Gastrocnemius medialis (tissue), 4 donors: ENCODE measurements at places on chromosomes 7 and 10. TPM values are rescaled to one million over a fixed set of nuclear protein-coding genes. Genes with fewer than 3 reads are reported as not detected.

DNA sequence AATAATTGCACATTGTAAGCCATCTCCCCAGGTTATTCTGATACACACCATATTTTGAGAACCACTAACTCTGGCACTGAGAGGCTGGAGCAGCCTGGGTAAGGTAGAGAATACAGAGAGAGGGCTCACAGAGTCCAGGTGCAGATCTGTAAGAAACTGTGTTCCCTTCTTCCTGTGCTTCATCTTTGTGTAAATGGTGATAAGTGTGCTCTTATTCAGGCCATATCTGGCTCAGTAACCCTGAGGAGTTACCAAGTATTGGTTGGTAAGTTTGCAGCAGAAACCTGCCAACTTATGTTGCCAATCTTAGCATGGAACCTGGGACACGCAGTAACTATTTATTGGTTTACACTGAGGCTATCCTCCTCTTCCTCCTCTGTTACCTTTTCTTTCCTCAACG lies 16.2 kb upstream of the ICA1 start:
- H3K4me3 ChIP-seq: no peak overlapping the region
- DNase-seq: no peak
- H3K27me3 ChIP-seq: no peaks in the 10 kb centered on the region
- no peak overlapping the region for H3K27ac ChIP-seq
- H3K4me1 ChIP-seq: no peaks in the 10 kb centered on the region

GRCh38 chr7:83451501-83452045 lies 197.4 kb downstream of the SEMA3E start:
- no peak for DNase-seq
- H3K27ac ChIP-seq: no peak overlapping the region
- H3K4me1 ChIP-seq: no peaks in the 10 kb centered on the region
- H3K4me3 ChIP-seq: no peak overlapping the region
- no peaks in the 10 kb centered on the region for H3K36me3 ChIP-seq
- no peaks in the 10 kb centered on the region for H3K27me3 ChIP-seq

GRCh38 chr10:55174419-55174818 lies 373.4 kb upstream of the PCDH15 start:
- H3K27ac ChIP-seq: no peak overlapping the region
- H3K4me3 ChIP-seq: no peak overlapping the region
- H3K36me3 ChIP-seq: no peaks in the 10 kb centered on the region
- no peaks in the 10 kb centered on the region for H3K4me1 ChIP-seq

DNA sequence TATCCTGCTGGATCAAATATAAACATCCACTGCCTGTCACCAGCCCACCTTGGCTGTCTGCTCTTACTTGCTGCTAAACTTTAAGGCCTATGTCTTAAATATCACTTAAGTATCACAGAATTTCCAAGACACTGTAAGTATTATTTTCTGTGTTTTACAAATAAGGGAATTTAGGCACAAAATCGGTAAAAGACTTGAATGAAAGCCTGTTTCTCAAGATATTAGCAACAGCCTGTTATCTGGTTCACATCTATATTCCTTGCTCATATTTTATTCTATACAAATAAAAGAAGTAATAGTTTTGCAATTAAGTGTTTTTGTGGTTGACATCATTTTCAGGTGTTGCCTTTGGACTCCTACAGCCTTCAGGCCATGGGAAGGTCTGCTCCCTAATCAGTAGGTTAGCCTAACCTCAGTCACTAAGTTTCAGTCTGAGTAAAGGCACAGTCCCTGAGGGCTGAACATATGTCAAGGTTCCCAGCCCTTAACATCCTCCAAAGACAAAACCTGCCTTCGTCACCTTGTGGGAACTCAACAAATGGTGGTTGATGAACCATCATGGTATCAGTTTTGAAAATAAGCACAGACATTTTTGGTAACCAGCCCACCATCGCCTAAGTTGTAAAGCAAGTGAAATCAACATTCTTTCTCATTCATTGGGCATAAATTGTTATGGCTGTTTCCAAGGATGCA lies 127.1 kb downstream of the CREB5 start:
- H3K27me3 ChIP-seq: no peaks in the 10 kb centered on the region
- H3K4me3 ChIP-seq: no peak overlapping the region
- no peak overlapping the region for H3K27ac ChIP-seq
- no peaks in the 10 kb centered on the region for H3K36me3 ChIP-seq

DNA sequence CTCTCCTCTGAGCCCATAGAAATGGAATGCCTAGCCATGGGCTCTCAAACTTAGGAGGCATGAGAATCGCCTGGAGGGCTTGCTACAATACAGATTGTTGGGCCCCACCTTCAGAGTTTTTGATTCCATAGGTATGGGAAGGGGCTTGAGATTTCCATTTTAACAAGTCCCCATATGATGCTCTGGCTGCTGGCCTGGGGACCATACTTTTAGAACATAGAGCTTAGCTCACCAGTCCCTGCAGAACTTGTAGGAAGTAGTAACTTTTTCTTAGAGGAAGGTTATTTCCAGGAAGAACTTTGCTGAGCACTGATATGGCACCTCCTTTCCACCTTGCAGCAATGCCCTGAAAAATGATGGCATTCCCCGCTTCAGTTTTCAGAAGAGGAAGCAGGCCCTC lies 177.0 kb upstream of the ZMIZ1 start:
- no peak overlapping the region for H3K27ac ChIP-seq
- no peaks in the 10 kb centered on the region for H3K27me3 ChIP-seq
- H3K4me1 ChIP-seq: peaks cover 3% of the 10 kb centered on the region
- no peaks in the 10 kb centered on the region for H3K36me3 ChIP-seq

DNA sequence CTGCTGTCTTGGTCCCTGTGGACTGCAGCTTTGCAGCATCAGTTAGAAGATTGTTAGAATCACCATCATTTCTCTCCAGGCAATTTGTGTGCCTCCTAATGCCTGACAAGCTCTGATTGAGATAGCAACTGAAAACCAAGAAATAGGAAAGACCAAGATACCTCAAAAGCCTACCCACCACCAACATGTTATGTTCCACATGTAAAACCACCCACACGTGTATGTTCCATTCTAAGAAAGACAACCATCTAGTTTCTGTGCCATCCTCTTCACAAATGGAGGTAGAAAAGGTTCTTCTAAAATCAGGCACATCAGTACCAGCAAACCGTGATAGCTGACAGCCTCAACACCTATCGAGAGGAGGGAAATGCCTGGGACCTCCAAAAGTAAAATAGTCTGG lies 46.9 kb downstream of the TASOR2 start:
- H3K4me3 ChIP-seq: no peak overlapping the region
- H3K27me3 ChIP-seq: no peaks in the 10 kb centered on the region
- peaks cover 4% of the 10 kb centered on the region for H3K4me1 ChIP-seq
- DNase-seq: no peak
- H3K36me3 ChIP-seq: peaks cover 30% of the 10 kb centered on the region

DNA sequence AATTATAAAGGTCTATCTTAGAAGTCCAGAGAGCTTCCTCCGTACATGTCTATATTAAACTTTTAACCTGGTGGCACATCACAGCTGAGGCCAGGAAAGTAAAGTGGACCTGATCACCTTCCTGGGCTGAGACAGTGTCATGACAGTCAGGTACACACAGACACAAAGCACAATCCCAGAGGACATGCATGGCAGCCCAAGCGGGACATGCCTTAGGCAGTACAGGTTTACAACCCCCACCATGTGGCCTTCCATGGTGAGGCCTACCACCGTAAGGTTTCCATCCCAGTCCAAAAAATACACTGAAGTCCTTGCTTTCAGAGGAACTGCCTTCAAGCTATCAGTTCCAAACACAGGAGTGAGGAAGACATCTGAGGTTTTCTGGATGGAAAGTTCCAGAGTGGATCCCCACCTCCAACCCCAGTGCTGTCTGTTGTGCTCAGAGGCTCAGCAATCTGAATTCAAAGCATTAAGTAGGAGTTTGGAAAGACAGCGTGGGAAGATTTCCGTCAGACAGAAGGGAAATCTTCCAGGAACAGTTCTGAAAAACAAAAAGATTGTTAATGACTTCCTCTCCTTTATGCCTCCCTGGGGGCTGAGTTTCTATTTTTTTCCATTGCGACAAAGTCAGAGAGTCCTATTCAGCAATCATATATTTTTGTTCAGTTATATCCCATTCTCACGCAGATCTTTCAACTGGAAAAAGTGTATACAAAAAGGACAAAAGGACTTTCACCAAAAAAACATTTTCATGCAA lies 20.1 kb downstream of the IFIT3 start:
- H3K36me3 ChIP-seq: no peaks in the 10 kb centered on the region
- peak overlapping the region; percentile 75 for H3K27ac ChIP-seq
- peaks cover 46% of the 10 kb centered on the region for H3K4me1 ChIP-seq
- no peak overlapping the region for H3K4me3 ChIP-seq
- DNase-seq: no peak
- no peaks in the 10 kb centered on the region for H3K27me3 ChIP-seq

DNA sequence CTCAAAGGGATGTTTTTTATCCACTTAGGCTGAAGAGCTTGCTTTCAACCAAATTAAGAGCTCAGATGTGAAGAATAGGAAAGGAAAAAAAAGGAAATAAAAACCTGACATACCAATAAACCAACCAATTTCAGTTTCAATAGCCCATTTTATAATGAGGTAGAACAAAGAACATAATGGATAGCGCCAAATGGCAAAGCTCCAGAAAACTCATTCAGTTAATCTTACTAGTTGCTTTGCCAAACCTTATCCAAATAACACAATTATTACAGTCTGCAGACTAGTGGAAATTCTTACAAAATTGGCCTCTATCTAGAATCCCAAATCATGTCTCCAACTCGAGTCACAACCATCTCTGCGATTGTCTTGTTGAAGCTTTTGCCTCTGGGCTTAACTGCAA lies 337.0 kb downstream of the CRPPA start:
- no peaks in the 10 kb centered on the region for H3K4me1 ChIP-seq
- DNase-seq: no peak
- H3K4me3 ChIP-seq: no peak overlapping the region
- no peaks in the 10 kb centered on the region for H3K36me3 ChIP-seq
- H3K27me3 ChIP-seq: no peaks in the 10 kb centered on the region
- H3K27ac ChIP-seq: no peak overlapping the region

DNA sequence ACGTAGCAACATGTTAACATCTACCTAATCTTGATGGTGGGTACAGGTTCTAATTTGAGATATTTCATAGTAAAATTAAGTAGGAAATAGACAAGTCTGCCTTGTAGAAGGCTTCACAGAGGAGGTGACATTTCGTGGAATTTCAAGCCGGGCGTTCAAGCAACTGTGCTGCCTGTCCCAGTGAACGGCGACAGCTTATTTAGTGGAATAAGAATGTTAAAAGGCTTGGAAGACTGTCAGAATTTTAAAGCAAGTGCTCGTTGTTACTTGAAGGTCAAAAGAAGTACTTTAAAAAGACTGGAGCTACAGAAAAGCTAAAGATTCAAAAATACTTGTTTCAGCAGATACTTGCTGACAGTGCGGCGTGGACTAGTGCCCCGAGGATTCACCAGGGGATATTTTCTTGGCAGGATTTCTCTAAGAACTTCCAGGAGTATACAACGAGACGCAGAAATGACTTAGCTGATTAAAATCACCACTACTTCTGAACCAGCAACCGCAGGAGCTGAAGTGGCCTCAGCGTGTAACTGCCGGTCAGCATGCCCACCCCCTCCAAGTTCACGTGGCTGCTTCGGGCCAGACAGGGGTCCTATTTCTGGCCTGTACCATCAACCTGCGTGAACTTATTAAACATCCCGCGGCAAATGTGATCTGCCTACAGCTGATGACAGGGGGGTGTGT lies 46.5 kb downstream of the CTBP2 start:
- DNase-seq: no peak
- H3K27ac ChIP-seq: peak overlapping the region; percentile 49
- no peak overlapping the region for H3K4me3 ChIP-seq
- H3K36me3 ChIP-seq: no peaks in the 10 kb centered on the region
- peaks cover 35% of the 10 kb centered on the region for H3K4me1 ChIP-seq

DNA sequence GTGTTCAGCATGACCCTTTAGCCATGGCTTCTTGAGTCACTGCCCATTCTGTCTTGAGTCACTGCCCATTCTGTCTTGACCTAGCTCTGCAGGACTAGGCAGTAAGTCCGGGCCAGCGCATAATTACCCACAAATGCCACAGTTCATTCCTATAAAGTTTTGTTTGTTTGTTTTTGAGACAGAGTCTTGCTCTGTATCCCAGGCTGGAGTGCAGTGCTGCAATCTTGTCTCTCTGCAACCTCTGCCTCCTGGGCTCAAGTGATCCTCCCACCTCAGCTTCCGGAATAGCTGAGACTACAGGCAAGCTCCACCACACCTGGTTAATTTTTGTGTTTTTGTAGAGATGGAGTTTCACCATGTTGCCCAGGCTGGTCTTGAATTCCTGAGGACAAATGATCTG lies 32.7 kb upstream of the TARP start:
- H3K4me3 ChIP-seq: no peak overlapping the region
- DNase-seq: no peak
- peaks cover 7% of the 10 kb centered on the region for H3K4me1 ChIP-seq
- H3K27ac ChIP-seq: no peak overlapping the region

DNA sequence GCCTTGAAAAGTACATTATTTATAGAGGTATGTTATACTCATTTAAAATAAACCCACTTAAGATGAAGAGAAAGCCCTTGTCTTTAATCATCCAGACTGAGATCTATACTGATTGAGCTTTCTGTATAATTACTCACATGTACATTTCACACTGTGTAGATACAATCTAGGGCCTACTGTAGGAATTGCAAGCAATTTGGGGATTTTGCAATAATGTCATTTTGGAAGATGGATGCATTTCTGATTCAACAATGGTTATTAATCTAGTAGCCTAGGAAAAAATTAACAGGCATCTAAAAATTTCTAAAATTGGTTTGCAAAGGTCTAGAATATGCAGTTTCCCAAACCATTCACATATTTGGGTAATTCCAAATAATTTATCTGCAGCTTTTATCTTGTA lies 132.2 kb downstream of the PDE1C start:
- no peak overlapping the region for H3K27ac ChIP-seq
- no peaks in the 10 kb centered on the region for H3K27me3 ChIP-seq

GRCh38 chr7:38940774-38941173 lies 31.8 kb upstream of the VPS41 start:
- no peak overlapping the region for H3K4me3 ChIP-seq
- H3K4me1 ChIP-seq: no peaks in the 10 kb centered on the region
- no peak overlapping the region for H3K27ac ChIP-seq
- no peaks in the 10 kb centered on the region for H3K36me3 ChIP-seq
- no peaks in the 10 kb centered on the region for H3K27me3 ChIP-seq

- H3K4me3 ChIP-seq: no peak overlapping the region
- peaks cover 10% of the 10 kb centered on the region for H3K4me1 ChIP-seq
- no peaks in the 10 kb centered on the region for H3K36me3 ChIP-seq
Measured at GRCh38 chr7:102077081-102077480, 209.6 kb upstream of the SH2B2 start.

DNA sequence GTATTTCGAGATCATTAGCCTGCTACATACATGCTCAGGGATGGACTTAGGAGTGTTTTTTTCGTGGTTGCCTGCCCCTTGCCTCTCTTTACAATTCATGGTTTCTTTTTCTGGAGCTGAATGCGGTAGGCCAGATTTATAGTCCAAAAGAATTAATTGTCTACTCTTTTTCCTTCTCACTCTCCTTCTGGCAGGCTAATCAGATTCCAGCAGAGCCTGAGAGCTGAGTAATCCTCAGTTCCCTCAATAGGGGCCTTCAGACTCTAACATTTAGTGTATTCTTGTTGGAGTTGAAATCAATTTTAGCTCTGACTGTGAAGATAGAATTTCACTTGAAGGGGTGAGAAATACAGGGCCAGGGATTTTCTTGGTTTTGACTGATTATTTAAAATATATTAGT lies 16.4 kb downstream of the SORCS3 start:
- H3K4me3 ChIP-seq: no peak overlapping the region
- H3K27me3 ChIP-seq: no peaks in the 10 kb centered on the region
- H3K36me3 ChIP-seq: no peaks in the 10 kb centered on the region
- no peaks in the 10 kb centered on the region for H3K4me1 ChIP-seq

- no peak overlapping the region for H3K27ac ChIP-seq
- H3K4me3 ChIP-seq: no peak overlapping the region
Measured at GRCh38 chr10:48468130-48468790, 136.6 kb downstream of the ARHGAP22 start.

Gene LIPF
- not detected for total RNA-seq

Gene ANKRD7
- total RNA-seq: not detected

Gene TAS2R5
- not detected for total RNA-seq

Gene HTRA1
- 14.2 TPM for total RNA-seq

Gene WASL
- 40.4 TPM for total RNA-seq
